ENCODE measurements at places on chromosomes 1 and 21.
A peak's percentile ranks its signal among the peaks of the same experiment; 100 is the strongest.

- no peak for DNase-seq
These were observed 16.4 kb downstream of the KCNA10 start for GRCh38 chr1:110502402-110503151.

GRCh38 chr1:117250061-117250606, 39.4 kb upstream of the VTCN1 start:
- DNase-seq: no peak

- no peak for DNase-seq
These were observed 80.2 kb downstream of the LRRC8D start for GRCh38 chr1:89900791-89901708.

- no peak for DNase-seq
These were observed 30.1 kb downstream of the RHOU start for GRCh38 chr1:228765168-228765946.

- DNase-seq: no peak
These were observed 36.2 kb downstream of the CLIC6 start for GRCh38 chr21:34705011-34705410.

- no peak for DNase-seq
These were observed 37.0 kb downstream of the VTCN1 start for GRCh38 chr1:117173691-117174090.

GRCh38 chr1:35882945-35883634, at the start of gene AGO1:
AGO1 (plus strand) TSS chr1:35883209; CDS start chr1:35883422, 213 bp downstream.
- DNase-seq: peak; percentile 92

GRCh38 chr1:104121271-104121670, 371.6 kb downstream of the AMY1C start:
- DNase-seq: no peak

GRCh38 chr1:218259800-218260199, 25.3 kb upstream of the RRP15 start:
- DNase-seq: peak; percentile 69

DNA sequence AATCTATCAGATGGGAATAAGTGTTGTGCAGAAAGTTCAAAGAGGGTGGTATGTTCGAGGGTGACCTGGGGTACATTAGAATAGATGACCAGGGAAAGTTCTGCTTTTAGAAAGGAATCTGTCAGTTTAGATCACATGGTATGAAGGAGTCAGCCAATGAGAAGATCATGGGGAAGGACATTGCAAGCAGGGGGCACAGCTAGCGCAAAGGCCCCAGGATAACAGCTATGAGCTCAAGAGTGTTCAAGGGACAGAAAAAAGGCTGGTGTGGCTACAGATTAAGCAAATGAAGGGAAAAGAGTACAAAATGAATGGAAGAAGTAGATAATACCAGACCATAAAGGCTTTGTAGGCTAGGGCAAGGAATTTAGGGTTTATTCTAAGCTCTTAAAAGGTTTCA, 8.6 kb downstream of the LEPR start:
- DNase-seq: no peak

GRCh38 chr1:92483610-92484471, 2.9 kb downstream of the GFI1 start:
- DNase-seq: peak; percentile 31

GRCh38 chr1:145711213-145711651, 4.1 kb upstream of the PDZK1 start:
- no peak for DNase-seq

DNA sequence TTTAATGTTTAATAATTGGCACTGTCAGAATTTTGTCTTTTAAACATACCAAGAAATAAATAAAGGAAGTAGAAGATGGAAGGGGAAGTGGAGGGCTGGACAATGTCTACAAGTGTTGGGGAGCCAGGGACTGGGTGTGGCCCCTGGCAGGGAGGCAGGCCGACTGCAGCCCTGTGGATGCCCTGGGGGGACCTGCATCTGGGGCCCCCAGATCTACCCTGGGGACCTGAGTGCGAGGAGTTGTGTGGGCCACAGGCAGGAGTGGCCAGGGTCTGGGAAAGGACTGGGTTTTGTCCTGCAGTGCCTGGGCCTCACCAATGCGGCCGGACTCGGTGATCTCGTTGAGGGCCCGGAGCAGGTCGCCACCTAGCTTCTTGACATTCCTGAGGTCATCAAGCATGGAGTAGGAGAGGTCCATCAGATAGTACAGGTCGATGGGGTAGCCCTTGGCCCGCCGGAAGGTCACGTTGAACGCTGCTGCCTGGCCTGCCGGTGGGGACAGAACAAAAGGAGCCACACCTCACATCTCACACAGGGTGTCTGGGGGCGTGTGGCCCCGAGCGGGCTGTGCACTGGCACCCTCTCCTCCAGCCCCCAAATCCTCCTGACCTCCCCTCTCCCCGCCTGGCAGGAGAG, 17.5 kb downstream of the ITGB2 start:
- DNase-seq: no peak

GRCh38 chr1:31397360-31398095, 15.5 kb upstream of the SERINC2 start:
- DNase-seq: no peak

- no peak for DNase-seq
These were observed 37.1 kb upstream of the COL11A1 start for GRCh38 chr1:103145449-103145848.

GRCh38 chr1:156639601-156640101, 2.3 kb upstream of the BCAN start:
- DNase-seq: no peak

- no peak for DNase-seq
These were observed 71.4 kb downstream of the DIRAS3 start for GRCh38 chr1:67978890-67979516.

DNA sequence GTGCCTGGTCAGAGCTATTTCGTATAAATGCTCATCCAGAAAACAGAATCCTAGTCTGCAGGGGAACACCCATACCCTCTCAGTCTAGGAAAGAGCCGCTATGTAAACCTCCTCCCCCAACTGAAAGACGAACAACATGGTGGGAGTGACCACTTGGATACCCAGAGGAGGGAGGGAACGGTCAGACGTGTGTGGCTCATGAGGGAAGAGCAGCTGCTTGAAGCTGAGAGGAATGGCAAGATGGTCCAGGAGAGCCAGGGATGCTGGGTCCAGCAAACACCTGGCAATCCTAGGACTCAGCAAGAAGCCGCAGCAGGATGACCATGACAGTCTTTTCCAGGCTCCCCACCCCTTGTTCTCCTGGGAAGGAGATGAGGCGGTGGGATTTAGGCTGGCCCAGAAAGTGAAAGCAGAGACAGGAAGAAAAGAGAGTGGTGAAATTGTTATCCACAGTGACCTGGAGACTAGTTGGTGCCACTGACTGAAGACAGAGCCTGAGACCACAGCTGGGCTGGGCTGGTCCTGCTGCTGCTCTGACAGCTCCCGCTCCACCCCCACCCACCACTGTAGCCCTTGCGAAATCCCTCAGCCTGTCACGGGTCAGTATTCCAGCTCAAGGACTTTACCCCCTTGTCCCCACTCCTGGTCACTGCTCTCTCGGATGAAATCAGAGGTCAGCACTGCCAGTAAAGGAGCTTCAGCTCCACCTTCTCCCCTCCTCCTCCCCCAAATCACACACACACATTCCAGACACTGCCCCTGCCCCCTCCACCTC, 3.6 kb downstream of the CERS2 start:
- DNase-seq: no peak

DNA sequence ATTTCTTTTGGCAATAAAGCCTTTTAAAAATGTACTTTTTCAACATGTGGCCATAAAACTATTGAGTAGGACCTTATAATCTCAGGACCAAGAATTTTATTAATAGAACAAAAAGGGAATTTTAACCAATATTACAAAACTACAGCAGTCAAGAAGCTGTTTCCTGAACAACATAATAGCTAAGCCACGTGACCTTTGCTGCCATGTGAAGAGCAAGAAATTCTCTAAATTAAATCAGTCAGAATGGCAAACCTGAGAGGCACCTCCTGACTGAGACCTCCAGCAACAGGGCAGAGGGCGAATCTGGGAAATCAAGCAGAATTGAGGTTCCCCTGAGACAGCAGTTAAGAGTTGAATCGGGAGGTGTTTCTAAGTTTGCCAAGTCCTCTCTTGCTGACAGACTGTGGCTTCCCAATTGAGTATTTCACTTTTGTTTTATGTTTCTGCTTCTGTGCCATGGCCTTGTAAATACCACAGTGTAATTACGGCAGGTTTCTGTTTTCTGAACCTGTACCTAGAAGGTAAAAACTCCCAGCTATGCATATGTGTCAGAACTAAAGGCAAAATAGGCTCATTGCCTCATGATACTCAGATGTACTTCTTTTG, 358.4 kb downstream of the NTNG1 start:
- no peak for DNase-seq

- DNase-seq: no peak
These were observed 776 bp upstream of the CADM3 start for GRCh38 chr1:159170639-159171038.

- DNase-seq: no peak
These were observed 95.6 kb upstream of the LBR start for GRCh38 chr1:225523263-225523950.

- DNase-seq: no peak
These were observed at the start of gene SLC9C2 for GRCh38 chr1:173603056-173603591. SLC9C2 (minus strand) TSS chr1:173603072; CDS start chr1:173601776, 1,296 bp downstream.

GRCh38 chr1:193656841-193657240, 470.4 kb upstream of the B3GALT2 start:
- no peak for DNase-seq

DNA sequence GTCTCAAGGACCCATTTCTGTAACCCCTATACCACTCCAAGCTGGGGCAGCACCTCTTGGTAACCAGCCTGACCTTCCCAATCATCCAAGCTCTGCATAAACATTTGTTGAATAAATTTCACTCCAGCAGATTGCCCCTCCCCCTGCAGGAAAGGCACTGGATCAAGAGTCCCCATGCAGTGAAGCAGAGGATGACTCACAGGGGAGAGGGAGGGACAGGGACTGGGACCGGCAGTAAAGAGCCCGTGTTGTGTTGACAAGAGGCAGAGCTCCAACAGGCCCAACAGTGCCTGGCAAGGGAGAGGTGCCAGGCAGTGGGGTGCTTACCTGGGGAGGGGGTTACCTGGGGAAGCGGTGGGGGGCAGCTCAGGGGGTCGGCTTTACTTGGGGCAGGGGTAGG, 32.3 kb downstream of the SLC9A1 start:
- no peak for DNase-seq

- DNase-seq: no peak
These were observed 1.9 kb upstream of the SFT2D2 start for GRCh38 chr1:168223681-168224540.

DNA sequence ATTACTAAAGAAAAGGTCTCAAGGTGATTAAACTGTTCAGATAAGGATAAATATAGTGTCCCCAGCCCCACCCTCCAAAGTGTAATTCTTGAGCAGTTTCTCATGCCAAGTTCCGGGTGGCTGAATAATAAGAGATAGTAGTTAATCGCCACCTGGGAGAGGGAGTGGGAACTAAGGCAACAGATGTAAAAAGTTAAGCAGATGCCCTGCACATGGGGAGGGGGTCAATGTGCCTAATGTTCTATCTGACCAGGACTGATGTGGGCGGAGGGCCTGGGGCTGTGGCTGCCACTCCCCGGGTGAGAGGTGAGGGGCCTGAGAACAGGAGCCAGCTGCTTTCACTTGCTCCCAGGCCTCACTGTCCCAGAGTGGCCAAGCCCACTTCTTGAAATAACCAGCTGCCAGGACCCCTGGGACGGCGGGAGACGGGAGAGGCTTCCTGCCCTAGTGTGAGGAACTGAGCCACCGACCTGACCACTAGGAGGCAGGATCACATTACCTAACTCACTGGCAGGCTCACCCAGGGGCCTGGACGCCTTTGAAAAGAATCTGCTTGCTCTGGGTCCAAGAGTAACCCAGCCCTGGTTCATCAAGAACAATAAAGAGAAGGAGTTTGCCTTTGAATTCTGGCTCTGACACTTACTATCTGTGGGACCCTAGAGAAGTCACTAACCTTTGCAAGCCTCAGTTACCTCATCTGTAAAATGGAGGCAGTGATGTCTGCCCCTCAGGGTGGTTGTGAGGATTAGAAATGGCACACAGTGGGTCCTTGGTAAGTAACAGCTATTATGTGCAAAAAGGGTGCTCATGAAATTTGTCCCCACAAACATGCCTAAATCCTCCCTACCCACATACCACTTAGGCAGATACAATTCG, 179.2 kb downstream of the ATG4C start:
- DNase-seq: peak; percentile 16

DNA sequence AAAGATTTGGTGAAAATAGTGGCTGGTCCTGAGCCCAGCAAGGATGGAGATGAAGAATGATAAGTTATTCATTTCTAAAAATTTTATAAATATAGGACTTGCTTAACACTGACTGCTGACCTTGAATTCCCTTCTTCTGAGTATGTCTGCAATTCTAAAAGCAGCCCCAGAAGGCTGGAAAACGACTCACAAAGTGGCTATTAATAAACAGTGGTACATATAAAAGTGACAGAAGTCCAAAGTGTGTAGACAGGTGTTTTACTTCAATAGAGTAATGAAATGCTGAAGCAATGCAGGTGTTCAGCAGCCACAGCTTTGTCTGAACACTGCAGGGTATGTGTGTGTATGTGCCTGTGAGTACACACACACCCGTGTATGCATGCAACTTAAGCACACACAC, 219.0 kb upstream of the NRIP1 start:
- DNase-seq: no peak

DNA sequence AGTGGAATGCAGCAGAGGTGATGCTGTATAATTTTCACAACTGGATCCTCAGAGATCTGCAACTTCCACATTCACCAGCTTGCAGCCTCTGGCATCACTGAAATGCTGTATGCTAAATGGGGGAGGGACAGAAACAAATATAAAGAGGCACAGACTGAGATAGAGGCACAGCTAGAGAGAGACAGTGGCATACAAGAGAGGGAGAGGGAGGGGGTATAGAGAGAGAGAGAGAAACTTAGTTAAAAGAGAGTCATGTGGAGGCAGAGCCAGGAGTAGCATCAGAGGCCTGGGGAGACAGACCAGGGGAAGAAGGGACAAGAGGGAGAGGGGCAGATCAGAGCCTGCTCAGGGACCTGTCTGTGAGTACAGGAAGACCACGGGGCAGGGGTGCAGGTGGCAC, 84.5 kb upstream of the GRIK3 start:
- DNase-seq: no peak

DNA sequence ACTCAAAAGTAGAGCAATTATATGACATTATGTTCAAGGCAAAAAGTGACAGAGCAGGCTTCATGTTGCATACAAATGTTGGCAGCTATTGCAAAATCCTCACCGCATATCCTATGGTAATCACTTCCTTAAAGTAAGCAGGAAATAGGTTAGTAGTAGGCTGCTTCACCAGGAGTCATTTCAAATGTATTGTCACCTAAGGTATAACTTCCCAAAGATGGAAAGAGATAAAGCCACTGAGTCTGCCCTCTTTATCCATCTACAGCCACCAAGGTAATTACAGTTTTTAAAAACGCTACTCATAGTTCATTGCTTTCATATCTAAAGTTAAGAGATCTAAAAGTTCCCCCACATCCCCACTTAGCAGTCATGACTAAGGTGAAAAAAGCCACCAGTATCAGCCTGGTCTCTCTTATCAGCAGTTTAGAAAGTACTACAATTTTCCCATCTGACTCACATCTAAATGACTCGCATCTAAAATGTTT, 31.6 kb upstream of the UBE2U start:
- no peak for DNase-seq

GRCh38 chr1:15212216-15212953, 34.6 kb upstream of the FHAD1 start:
- DNase-seq: no peak

- DNase-seq: no peak
These were observed 56.4 kb downstream of the ADAMTS1 start for GRCh38 chr21:26788790-26789189.

Data from COR-L47 (cell line).